ENCODE measurements at places on chromosomes 5 and 9.

GRCh38 chr5:146815411-146815810 lies 63.1 kb downstream of the PPP2R2B start:
- no peak for DNase-seq

DNA sequence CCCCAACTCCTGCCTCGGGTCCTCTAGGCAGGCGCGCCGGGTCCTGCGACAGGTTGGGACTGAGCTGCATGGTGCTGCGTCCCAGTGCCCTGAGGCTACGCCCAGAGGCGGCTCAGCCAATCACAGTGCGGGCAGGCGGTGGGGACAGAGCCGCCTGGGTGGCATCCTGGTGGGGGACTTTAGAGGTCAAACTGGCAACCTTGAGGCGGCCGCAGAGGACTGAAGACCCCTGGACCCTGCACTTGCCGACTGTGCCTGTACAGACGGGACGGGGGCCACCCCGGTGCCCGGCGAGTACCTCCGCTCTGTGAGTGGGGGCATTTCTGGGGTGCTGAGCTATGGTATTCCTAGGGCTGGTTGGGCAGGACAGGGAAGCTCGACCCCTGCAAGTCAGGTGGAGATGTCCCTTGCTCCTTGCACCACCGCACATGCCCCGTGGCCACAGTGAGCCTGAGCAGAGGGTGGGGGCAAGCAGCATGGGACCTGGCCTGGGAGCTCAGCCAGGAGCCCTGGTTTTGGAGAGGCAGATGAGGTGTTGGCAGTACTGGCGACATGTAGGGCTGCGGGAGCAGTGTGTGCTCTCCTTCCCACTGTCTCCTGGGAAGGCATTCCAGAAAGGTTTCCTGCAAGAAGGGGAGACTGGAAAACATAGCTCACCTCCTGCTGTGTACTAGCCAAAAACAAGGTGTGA lies 45.5 kb downstream of the CTSL start:
- no peak for DNase-seq

GRCh38 chr9:36336131-36336907 lies 63.8 kb downstream of the RNF38 start:
- no peak for DNase-seq

GRCh38 chr5:100690036-100690560 lies 154.9 kb downstream of the FAM174A start:
- DNase-seq = no peak

- DNase-seq = no peak
Measured at GRCh38 chr5:157248821-157249470, 17.0 kb upstream of the CYFIP2 start.

DNA sequence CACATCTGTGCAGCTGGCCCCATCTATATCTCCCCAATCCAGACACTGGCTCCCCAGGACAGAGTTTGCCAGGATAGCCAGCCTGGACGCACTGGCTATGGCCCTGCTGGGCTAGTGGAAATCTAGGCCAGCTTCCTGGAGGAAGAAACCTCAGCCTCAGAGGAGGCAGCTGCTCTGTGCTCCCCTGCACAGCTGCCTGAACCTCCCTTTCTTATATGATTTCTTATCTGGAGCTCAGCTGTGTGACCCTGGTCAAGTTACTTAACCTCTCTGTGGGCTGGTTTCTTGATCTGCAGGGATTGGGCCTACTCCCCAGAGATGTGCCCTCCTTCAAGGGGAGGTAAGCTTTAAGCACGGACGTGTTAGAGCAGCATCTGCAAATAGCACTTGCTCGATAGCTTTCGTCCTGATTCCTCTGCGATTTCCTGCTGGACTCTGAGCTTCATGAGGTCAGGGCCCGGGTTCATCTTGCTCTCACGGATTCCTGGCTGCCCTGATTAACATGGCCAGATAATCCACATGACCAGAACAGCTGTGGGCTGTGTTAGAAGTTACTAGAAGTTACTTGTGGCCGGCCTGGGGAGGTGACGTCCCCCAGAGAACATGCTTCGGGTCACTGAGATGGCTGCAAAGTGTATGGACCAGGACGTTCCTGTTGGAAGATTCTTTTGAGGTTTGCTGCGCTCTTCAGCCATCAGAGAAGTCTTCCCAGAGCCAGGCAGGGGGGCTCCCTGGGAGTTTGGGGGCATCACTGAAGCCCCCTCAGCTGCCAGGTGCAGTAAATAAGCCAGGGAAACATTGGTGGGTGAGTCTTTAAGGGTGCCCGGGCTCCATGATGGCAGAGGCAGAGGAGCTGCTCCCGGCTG lies 14.5 kb downstream of the C9orf50 start:
- DNase-seq = no peak

GRCh38 chr5:139494256-139494655 lies 11.7 kb upstream of the STING1 start:
- DNase-seq = no peak

GRCh38 chr5:95864456-95864855 lies 41.9 kb upstream of the GLRX start:
- DNase-seq = no peak

- no peak for DNase-seq
Measured at GRCh38 chr5:88672644-88673252, 210.2 kb downstream of the MEF2C start.

DNA sequence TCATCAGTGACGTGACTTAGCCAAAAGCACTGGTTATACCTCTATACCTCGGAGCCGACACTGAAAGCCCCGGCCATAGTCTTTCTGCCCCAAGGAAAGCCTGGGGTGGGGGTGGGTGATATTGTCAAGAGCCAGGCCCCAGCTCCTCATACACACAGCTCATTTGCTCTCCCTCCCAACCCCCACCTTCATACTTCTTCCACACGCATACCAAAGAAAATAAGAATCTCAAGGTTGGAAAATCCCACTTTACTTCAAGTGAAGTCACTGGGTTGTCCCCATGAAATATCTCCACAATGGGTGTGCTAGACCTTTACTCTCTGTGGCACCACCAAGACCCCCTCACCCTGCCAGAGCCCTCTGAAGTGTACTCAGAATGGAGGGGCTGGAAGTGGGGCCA lies 27.1 kb upstream of the MGAT1 start:
- DNase-seq = no peak

DNA sequence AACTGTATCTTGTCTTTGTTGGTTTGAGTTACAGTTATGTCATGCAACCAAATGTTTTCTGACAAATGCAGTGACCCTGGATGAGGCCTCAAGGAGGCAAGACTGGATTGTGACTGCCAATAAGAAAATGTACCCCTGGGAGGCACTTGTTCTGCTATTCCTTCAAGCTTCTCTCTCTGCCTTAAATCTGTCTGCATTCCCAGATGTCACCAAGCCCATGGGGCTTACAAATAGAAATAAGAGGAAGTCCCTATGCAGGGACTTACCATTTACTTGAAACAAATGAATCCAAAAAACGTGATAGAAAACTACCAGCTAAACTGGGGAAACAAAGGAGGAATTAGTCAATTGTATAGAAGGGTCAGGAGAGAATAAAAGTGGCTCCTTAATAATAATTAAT lies 8.2 kb upstream of the PARP8 start:
- DNase-seq = no peak

- no peak for DNase-seq
Measured at GRCh38 chr5:177471610-177472356, 1.7 kb downstream of the DBN1 start.

DNA sequence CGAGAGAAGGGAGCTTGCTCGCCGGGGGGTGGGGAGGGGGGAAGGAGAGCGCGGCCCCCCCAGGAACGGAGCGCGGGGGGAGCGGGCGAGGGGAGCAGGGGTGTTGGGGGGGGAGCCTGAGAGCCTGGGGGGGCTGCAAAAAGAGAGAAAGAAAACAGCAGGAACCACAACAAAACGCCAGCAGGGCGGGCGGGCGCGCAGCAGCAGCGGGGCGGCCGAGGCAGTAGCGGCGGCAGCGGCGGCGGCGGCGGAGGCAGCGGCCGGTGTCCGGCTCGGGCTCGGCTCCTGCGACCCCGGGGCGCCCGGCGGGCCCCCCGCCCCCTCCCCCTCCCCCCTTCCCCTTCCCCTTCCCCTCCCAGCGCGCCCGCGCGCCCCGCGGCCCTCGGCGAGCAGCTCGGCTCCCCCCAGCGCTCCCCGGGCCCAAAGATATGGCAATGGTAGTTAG lies 1.6 kb downstream of the NR2F1 start:
- DNase-seq = no peak

DNA sequence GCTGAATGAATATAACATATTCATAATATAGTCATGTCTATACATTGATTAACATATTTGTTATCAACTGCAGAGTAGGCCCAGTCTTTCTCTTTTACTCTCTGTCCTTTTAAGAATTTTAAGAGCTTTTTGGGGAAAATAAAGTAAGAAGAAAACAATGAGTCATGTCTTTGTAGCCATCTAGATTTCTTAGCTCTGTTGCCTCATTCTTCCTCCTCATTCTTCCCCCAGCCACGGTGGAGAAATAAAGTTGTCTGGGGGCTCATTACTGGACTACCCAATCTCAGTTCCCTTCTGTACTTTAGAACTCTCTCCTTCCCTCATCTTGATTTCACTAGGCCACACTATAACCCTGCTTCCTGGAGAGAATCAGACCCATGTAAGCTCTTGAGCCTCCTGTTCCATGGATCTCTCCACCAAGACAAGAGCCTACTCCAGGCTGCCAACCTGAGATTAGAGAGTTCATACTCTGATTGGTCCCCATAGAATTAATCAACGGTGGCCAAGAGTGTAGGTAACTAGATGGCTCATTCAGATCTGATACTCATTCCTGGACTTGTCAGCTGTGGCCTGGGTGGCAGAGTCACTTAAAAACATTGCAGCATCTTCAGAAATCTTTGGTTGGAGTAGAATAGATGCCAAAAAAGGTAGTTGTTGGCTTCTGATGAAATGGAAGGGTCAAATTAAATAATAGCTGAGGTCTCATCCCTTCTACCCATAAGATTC lies 44.2 kb downstream of the ITGA1 start:
- DNase-seq = no peak

GRCh38 chr5:133472829-133473228 lies 139.5 kb downstream of the FSTL4 start:
- DNase-seq = no peak

DNA sequence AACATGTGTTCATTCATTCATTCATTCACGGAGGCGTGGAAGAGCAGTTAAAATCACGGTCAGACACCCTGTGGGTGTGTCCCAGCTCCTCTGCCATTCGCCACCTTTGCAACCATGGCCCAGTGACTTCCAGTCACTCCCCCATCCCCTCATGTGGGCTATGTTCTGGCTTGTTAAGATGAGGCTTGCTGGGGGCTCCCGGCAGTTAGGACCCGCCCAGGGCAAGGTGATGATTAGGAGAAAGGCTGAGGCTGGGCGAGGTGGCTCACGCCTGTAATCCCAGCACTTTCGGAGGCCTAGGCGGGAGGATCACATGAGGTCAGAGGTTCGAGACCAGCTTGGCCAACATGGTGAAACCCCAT lies 24.9 kb upstream of the PTGES start:
- no peak for DNase-seq

DNA sequence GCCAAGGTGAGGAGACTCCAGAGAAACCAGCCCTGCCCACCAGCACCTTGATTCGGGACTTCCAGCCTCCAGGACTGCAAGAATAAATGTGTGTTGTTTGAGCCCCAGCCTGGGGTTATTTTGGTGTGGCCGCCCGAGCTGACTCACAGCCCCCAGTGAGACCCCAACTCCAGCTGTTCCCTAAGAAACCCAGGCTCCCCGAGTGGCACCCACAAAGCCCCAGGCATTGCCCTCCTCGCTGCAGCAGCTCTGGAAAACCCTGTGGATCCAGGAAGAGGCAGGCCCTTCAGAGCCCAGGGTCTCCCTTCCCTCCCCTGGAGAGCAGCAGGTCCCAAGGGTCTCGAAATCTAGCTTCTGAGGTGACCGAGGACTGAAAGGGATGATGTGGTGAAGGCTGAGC lies 69.2 kb upstream of the PPP1R26 start:
- DNase-seq = no peak

DNA sequence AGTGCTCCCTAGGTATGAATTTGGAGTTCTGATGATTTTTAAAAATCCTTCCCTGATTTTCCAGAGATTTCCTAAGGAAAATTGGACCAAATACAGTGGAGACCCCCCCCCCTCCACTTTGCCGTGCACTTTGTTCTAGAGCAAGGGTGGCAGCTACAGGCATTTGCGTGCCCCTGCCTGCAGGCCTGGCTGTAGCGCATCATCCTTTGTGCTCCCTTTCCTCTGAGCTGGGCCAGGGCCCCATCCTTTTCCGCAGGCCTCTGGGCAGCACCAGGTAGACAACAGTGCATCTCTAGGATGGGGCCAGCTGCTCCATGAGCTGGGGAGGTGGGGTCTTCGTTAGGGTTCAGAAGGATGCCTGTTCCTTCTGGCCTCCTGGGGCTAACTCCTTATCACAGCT lies 39.6 kb downstream of the TRIO start:
- DNase-seq = no peak

DNA sequence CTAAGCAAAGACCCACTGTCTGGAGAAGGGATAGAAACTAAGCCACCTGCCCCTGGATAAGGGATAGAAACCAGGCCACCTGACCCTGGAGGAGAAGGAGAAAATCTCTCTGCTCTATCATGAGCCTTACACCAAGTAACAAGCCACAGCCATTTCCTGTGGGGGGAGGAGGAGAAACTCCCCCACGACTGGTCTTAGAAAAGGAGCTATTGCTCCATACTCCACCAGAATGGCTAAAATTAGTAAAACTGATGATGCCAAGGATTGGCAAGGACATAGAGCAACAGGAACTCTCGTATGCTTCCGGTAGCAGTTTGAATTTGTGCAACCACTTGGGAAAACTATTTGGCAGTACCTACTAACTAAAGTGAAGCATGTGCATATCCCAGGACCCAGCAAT lies 70.8 kb downstream of the ACTL7B start:
- DNase-seq = no peak

GRCh38 chr9:137266162-137266527 lies 11.0 kb downstream of the NELFB start:
- DNase-seq = no peak

GRCh38 chr5:146796911-146797310 lies 81.6 kb downstream of the PPP2R2B start:
- no peak for DNase-seq

GRCh38 chr9:123749580-123750202 lies 180.2 kb downstream of the DENND1A start:
- DNase-seq = no peak

GRCh38 chr9:17862101-17862500 lies 283.2 kb downstream of the SH3GL2 start:
- no peak for DNase-seq

GRCh38 chr5:28751396-28751795 lies 1713.0 kb upstream of the CDH9 start:
- DNase-seq = no peak

DNA sequence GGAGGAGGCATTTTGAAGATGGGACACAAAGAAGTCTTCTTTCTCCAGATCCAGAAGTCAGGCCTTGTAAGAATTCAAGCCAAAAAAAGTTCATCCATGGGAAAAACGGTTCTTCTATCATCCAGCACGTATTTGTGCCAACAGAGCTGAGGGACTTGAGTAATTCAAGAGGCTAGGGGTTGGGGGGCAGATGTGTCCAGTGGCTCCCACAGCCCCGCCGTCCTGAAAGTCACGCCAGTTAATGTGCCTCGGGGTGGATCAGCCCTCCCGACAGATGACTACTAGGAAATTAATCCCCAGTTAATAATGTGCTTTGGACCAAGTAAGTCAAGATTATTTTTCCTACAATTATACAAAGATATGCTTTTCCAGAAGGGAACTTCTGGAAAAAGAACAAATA lies 23.4 kb downstream of the NREP start:
- DNase-seq = no peak
